Stimulated activated CD4-positive, alpha-beta T cell treated with anti-CD3 and anti-CD28 coated beads, Interleukin-1b, Interleukin-23, amount 100 ng/mL, for 1 hour (primary cell): ENCODE measurements at places on chromosomes 5 and 9.

DNA sequence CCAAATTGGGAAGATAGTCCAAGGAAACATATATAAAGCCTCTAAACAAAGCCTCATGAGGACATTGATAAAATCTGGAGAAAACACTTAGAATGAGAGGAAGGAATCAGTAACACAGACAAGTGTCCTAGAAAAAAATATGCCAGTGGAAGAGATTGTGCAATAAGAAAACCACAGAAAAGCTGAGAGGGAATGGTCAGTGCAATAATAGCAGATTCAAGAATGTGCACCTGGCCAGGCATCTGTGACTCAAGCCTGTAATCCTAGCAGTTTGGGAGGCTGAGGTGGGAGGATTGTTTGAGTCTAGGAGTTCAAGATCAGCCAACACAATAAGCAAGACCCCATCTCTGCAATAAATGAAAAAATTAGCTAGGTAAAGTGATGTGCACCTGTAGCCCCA is 691.2 kb upstream of the CDH6 start:
- no peak for DNase-seq

DNA sequence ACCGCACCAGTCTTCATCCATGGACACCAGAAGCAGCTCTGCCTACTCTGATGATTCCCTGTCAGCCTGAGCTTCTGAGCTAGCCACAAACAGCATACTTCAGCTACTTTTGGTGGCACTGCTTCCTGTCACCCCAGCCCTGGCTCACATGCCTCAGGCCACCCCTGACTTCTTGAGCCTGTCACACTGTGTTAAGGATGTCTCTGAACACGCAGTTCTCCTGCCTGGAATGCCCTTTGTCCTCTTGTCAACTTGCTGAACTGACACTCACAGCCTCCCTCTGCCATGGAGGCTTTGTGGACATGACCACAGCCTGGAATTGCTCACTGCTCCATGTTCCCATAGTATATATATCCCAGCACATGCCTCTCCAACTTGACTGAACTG is 7.2 kb downstream of the MACROH2A1 start:
- no peak for DNase-seq

GRCh38 chr9:14320271-14321181 is 6.6 kb upstream of the NFIB start:
- no peak for DNase-seq

- DNase-seq: no peak
These were observed 38.5 kb downstream of the PPP2R2B start for GRCh38 chr5:146840016-146840415.

DNA sequence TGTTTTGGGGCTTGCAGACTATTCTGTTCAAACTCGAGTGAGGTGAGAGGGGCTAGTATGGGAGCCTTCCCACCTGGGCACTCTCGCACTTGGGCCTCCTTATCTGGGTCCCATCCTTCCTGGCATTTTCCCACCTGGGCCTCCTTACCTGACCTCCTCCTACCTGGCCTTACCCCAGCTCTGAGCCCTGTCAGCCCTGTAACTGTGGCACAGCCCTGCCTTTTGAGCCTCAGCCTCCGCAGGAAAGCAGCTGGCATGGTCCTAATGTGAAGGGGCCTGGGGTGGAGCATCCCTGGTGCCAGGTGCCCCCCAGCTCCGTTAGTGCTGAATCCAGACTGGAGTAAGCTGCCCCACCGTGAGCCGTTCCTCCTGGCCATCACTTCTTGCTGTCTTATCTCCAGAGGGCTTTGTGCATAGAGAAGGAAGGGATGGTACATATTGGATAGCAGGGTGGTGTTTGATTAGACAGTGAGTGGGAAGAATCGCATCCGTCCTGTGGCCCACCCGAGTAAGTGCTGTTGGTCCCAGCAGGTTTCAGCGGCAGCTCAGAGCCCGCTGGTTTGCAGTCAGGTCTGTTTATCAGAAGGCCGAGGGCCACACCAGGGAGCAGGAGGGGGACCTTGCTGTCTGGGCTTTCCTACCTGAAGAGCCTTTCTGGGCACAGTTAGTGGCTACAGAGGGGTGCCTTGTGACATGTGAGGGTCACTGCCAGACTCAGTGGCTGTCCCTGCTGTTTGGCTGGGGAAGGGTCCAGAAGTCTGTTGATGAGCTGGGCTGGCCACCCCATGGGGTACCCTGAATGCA is 76.5 kb downstream of the WNK2 start:
- no peak for DNase-seq

GRCh38 chr5:138953387-138954256 is 78.5 kb upstream of the LRRTM2 start:
- no peak for DNase-seq

- no peak for DNase-seq
These were observed 16.5 kb downstream of the SH3TC2 start for GRCh38 chr5:149046196-149046829.

GRCh38 chr5:130077007-130077406 is 172.7 kb downstream of the CHSY3 start:
- DNase-seq: no peak

DNA sequence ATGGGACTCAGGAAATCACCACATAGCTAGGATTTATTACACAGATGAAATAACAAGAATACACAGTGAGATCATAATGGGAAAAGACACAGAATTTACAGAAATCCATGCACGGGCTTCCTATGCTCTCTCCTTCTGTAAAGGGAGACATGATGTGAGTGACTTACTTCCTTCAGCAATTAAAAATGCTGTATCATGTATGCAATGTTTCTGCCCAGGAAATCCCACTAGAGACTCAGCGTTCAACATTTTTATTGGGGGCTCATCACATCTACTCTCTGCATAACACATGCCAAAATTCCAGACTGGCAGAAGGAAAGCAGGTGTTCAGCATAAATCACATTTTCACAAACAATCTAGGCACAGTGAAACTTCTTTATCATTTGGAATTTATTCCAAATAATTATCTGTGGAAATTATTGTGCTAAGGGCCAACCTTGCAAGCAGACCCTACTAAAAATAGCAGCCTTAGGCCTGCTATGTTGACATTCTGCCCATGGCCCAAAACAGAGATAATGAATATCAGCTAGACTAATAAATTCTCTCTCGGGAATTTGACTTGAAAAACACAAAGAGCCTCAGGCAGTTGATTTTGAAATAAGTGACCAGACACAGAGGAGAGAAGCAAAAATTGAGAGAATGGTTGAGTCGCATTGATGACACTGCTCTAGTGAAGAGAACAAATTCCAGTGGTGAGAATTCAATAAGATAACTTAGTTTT is 31.4 kb upstream of the SELENOP start:
- DNase-seq: no peak

GRCh38 chr5:115962565-115963402 is 509 bp downstream of the LVRN start:
- DNase-seq: no peak

- no peak for DNase-seq
These were observed 237.5 kb downstream of the GADD45G start for GRCh38 chr9:89842267-89842768.

DNA sequence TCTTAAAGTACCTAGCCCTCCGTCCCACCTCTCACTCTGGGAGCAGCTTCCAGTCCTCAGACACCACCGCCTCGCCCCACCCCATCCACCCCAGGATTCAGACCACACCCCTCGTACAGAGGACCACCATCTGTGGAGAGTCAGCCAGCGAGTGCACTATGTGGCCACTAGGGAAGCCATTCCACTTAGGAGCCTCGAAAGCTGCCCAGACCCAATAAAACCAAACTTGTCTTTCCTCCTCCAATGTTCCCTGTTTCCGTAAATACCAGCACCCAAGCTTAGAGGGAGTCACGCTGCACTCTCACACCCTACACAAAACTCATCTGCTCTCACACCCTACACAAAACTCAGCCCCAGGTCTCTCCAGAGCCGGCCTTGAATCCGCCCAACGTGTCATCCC is 1.9 kb downstream of the GCNT4 start:
- no peak for DNase-seq

- no peak for DNase-seq
These were observed 50.5 kb downstream of the CXXC5 start for GRCh38 chr5:139698490-139699146.

GRCh38 chr9:20441711-20442423 is 180.4 kb downstream of the MLLT3 start:
- DNase-seq: no peak

GRCh38 chr9:133135146-133135745 is 14.2 kb upstream of the RALGDS start:
- DNase-seq: no peak

DNA sequence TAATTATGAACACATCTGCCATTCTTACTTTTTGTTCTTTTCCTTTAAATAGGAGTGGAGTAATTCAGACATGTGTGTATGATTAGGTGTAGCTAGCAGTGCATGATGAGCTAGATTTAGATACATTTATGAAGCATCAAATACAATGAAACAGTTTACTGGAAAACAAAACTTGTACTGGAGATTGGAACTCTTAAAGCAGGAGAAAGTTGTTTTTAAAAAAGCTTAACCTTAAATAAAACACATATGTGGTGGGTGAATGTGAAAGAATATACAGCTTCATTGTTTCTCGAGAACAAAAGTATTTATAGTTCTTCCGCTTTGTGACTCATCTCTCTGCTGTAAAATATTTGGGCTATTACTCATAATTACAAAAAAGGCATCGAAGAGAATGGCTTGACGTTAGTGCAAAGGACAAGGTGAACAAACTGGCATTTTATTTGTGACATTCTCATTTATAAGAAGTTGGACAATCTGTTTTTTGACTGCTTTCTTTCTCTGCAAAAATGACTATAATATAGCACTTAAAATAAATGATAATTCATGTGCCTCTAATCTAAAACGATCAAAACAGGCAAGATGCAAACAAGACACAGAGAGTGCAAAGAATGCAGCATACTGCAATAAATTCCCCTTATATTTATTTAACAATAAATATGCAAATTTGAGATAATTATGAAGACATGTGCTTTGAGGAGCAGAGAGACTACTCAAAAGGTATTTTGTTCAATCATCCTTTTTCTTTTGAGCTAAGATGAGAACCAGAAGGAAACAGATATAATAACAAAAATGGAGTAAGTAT is 478.8 kb downstream of the CETN3 start:
- DNase-seq: no peak

- no peak for DNase-seq
These were observed 31.3 kb upstream of the PPP2CA start for GRCh38 chr5:134257176-134257575.

DNA sequence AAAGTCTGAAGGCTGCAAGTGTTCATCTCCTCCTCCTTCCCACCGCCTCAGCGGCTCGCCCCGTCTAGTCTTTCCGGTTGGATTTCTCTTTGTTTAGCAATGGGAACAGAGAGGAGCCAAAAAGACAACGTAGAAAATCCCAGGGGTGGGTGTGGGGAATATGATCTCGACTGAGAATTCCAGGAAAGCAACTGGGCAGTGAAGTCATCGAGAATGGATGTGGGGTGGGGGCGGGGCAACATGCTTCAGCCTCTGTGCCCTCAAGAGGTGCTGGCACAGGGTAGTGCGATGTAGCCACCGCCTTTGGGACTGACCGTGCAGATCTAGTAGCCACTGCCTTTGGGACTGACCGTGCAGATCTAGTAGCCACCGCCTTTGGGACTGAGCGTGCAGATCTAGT is 12.9 kb downstream of the MSX2 start:
- no peak for DNase-seq
